Neural crest cell (in vitro differentiated cells): ENCODE measurements at places on chromosomes 6 and 20. TPM values are rescaled to one million over a fixed set of nuclear protein-coding genes. Genes with fewer than 3 reads are reported as not detected.
A peak's percentile ranks its signal among the peaks of the same experiment; 100 is the strongest.

DAAM2 gene
- total RNA-seq = 17.6 and 18.2 TPM in 2 replicates

OR2J3 gene
- not detected in 2 replicates for total RNA-seq

DNA sequence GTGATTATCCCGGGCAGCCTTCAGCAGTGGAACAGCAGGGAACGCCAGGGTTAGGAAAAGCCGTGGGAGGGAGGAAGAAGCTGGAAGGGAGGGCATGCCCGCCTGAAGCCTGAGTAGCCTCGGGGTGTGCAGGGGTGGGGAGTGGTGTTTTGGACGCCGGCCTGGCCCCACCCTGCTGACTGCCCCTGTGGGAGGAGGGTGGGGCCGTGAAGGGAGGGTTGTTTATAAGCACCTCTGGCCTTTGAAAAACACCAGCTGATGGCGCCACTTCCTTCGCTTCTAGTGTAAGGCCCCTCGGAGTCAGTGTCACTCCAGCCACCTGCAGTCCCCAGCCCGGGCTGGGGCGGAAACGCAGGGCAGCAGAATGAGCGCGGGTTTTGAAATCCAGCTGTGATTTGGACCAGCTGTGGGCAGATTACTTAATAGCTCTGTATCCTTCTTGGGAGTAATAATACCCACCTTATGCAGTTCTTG lies 52.8 kb upstream of the BMP6 start:
- DNase-seq = peak; percentile 8

DNA sequence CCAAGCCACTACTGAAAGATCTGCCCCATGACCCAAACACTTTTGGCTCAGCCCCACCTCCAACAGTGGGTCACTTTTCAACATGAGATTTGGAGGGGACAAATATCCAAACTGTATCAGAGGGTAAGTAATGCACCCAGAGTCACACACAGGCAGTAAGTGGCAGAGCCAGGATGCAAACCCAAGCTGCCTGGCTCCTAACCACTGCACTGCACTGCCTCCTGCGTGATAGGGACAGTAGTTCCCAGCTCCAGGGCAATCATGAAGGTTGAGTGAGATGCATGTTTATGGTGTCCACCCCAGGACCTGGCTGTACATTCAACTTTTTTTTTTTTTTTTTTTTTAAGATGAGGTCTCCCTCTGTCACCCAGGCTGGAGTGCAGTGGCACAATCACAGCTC lies 88.2 kb downstream of the TOX2 start:
- no peak for DNase-seq

- DNase-seq = no peak
These were observed 120.7 kb upstream of the ADGRF1 start for GRCh38 chr6:47162793-47163192.

TEAD3 gene
- 18.0 and 19.2 TPM in 2 replicates for total RNA-seq

- peak; percentile 59 for DNase-seq
These were observed 150.1 kb downstream of the DHX35 start for GRCh38 chr20:39112178-39112743.

DNA sequence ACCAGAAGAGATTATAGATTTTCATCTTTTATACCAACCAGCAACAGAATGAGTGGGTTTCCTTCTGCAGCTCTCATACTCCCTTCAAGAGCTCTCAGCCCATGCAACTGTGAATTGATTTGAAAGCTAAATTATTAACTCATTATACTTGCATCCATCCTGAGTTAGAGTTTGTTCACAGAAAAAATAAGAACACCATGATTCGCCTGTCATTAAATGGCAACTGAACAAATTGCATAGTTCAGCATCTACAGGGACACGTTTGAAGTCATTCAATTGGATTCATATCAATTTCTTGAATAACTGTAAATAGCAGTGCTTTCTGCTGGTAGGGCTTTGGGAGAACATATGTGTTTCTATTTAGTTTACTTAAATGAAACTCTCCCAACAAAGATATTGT lies 65.7 kb downstream of the NKAIN2 start:
- DNase-seq = no peak

VSTM2L gene
- total RNA-seq = 7.3 and 9.3 TPM in 2 replicates

PRDM1 gene
- 1.2 and 1.7 TPM in 2 replicates for total RNA-seq

COL10A1 gene
- not detected in 2 replicates for total RNA-seq

PPIL6 gene
- total RNA-seq = 2.2 and 3.3 TPM in 2 replicates

GRCh38 chr6:29598172-29598747 lies 13.3 kb downstream of the OR2H2 start:
- DNase-seq = no peak

COX7A2 gene
- 346 and 360 TPM in 2 replicates for total RNA-seq

- no peak for DNase-seq
These were observed 71.8 kb upstream of the PHACTR2 start for GRCh38 chr6:143605906-143606521.

DNA sequence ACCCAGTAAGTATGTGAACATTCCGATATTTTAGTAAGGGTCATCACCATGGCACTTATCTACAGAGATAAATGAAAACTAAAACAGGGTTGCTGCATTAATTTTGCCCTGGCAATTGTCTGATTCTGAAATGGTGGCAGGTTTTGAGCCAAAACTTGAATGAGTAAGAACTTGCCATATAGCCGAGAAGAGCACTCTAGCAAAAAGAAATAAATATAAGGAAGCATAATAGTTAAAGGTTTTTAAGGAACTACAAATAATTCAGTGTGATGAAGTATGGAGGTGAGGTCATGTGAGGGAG lies 68.5 kb upstream of the BTN3A2 start:
- DNase-seq = no peak

GRCh38 chr6:75230484-75231325 lies 12.9 kb downstream of the COX7A2 start:
- peak; percentile 34 for DNase-seq

SPATS1 gene
- total RNA-seq = not detected in 2 replicates

PNPLA1 gene
- total RNA-seq = not detected in 2 replicates

- no peak for DNase-seq
These were observed 122.3 kb downstream of the B3GAT2 start for GRCh38 chr6:70834520-70834919.

CDH4 gene
- 7.8 and 8.9 TPM in 2 replicates for total RNA-seq

DNA sequence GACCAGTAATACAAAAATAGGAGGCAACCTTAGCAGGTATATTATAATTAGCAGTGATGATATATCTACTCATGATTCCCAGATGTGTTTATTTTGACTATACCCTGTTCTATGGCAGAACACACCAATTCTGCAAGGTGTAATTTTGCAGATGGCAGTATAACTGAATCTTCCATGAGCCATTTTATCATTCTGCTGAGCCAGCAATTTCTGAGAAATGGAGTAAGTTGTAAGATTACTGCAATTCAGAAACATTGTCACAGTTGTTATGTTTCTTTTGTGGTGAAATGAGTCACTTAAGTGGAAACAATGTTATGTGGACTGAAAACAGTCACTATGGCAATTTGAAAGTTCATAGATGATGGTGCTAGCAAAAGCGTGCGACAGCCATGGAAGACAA lies 63.7 kb upstream of the RIMS1 start:
- no peak for DNase-seq

- no peak for DNase-seq
These were observed 48.8 kb downstream of the DST start for GRCh38 chr6:56593801-56594318.

GRCh38 chr20:43963872-43964791 lies 49.5 kb downstream of the TOX2 start:
- DNase-seq = no peak

DNA sequence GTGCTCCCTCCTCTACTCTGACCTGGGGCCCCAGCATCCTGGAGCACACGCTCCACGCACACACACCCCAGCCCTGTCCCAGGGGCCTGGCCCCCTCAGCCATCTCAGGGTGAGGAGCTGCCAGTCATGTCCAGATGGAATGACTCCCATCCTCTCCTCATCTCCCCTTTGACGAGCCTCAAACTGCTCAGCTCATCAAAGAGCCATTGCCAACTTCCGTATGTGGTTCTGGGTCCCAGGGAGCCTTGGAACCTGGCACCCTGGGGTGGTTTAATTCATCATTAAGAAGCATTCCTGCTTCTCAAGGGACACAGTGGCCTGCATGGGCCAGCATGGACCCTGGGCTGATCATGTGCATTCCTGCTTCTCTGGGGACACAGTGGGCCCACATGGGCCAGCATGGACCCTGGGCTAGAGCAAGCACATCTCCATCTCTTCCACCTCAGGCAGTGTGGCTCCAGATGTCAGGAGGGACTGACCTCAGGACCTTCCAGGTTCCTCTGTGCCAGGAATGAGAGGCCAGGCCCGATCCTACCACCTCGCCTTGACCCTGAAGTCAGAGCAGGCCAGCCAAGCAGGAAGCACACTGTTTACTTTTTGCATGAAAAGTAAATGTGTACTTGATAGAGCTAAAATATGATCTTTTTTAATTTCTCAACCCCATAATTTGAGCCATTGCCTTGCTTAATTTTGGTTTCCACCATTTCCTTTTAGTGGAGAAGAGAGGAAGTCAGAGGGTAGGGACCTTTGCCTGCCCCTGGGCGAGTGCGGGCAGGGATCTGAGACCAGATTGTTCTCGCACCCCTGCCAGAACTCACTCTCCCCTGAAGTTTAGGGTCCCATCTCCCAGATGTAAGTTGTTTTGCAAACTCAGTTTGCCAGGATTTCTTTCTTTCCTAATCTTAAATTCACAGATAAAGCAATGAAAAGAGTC lies 26.1 kb downstream of the SPATA2 start:
- no peak for DNase-seq

- DNase-seq = no peak
These were observed 19.4 kb upstream of the BAK1 start for GRCh38 chr6:33599413-33599938.

- DNase-seq = no peak
These were observed 140.9 kb downstream of the EDN1 start for GRCh38 chr6:12431023-12431422.

ARFGEF3 gene
- 0.23 and 0.30 TPM in 2 replicates for total RNA-seq

GRCh38 chr6:158860279-158860865 lies 41.2 kb upstream of the EZR start:
- DNase-seq = no peak

GRCh38 chr6:112179631-112180030 lies 74.7 kb downstream of the LAMA4 start:
- DNase-seq = no peak

DNA sequence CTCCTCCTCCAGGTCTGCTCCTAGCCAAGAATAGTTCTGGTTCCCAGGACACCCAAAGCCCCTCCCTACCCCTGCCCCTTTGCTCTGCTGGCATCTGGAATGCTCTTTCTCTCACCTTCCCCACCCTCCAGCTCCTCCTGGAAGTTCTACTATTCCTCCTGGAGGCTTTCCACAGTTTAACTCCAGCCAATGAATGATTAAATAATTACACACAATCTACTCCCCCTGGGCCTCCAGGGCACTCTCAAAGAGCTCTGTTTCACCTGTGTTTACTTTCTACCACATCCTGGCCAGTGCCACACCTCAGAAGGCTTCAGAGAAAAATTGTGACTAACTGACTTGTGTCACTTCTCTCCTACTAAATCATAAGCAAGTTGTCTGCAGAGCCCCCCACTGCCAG lies 36.2 kb downstream of the GCM1 start:
- no peak for DNase-seq

GRCh38 chr6:97939440-97940168 lies 656.6 kb upstream of the MMS22L start:
- no peak for DNase-seq

GRCh38 chr6:21902628-21903169 lies 309.1 kb downstream of the SOX4 start:
- DNase-seq = no peak

ANGPT4 gene
- 0.07 TPM in 1 of 2 replicates, not detected in the other for total RNA-seq

- no peak for DNase-seq
These were observed 132.2 kb upstream of the CST7 start for GRCh38 chr20:24816907-24817306.

SRMS gene
- not detected in 2 replicates for total RNA-seq

SIRPB1 gene
- total RNA-seq = 0.77 and 1.5 TPM in 2 replicates

HRH3 gene
- total RNA-seq = 0.75 and 0.86 TPM in 2 replicates

ALDH8A1 gene
- total RNA-seq = 0.58 and 1.2 TPM in 2 replicates

DNA sequence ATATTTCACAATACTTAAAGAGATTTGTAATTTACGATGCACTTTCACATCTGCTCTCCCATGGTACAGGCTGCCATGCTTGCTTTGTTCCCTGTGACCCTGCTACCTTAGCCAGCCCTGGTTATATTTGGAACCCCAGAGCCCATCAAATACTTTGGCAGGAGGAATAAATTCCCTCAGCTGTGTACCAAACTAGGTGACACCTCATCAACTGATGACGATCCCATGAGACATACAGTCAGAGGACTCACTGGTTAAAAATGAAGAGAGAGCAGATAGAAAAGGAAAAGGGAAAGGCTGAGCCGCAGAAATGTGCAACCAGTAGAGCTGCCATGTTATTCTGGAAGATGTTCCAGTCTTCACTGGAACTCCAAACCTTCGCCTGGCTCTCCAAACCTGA lies 120.0 kb downstream of the SIM1 start:
- no peak for DNase-seq

RBM24 gene
- total RNA-seq = 3.4 and 4.0 TPM in 2 replicates
